ENCODE measurements at places on chromosomes 2 and 18.
A peak's percentile ranks its signal among the peaks of the same experiment; 100 is the strongest.

GRCh38 chr2:15943378-15944280 is 3.3 kb downstream of the MYCN start:
- DNase-seq, result no peak

GRCh38 chr2:102064679-102065674 is 73.2 kb downstream of the IL1R2 start:
- peak; percentile 71 for DNase-seq

DNA sequence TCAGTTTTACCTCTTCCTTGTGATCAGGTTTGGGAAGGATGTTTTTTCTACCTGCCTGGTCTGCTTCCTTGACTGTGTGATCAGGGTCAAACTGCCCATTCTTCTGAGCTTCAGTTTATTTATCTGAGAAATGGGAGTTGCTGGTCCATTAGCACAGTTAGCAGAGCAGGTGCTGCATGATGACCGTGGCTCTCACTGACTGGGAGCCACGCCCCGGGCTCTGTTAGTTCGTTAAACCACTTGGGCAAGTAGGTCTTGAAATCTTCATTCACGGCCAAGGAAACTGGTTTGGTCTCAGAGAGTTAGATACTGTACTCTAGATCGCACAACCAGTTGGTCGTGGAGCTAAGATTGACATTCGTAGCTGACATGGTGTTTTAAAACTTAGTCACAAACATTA is 41.7 kb downstream of the INPP5D start:
- no peak for DNase-seq

DNA sequence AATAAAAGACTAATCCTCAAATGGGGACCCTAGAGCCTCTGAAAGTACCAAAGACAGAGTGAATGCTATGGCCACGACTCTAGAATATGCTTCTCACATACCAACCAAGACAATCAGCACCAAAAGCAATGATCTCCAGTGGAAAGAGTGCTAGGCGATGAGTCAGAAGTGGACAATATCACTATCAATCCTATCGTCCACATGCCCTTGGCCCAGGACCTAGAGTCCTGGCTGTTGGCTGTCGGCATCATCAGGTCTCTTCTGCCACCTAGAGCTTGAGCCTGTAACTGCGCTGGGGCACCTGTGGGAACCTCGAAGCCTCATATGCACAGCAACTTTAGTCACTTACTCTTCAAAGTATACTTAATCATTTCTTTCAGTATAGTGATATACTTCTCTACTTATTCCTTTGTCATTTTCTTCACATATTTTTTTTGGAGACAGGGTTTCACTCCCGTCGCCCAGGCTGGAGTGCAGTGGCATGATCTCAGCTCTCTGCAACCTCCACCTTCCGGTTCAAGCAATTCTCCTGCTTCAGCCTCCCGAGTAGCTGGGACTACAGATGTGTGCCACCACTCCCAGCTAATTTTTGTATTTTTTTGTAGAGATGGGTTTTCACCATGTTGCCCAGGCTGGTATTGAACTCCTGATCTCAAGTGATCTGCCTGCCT is 29.7 kb downstream of the NOL10 start:
- peak; percentile 82 for DNase-seq

- no peak for DNase-seq
These were observed 20.4 kb upstream of the XDH start for GRCh38 chr2:31434911-31435310.

- no peak for DNase-seq
These were observed 638 bp downstream of the RPS7 start for GRCh38 chr2:3575534-3576262.

All from AG10803 (cell line).